ENCODE measurements at places on chromosomes 5 and 9.

DNA sequence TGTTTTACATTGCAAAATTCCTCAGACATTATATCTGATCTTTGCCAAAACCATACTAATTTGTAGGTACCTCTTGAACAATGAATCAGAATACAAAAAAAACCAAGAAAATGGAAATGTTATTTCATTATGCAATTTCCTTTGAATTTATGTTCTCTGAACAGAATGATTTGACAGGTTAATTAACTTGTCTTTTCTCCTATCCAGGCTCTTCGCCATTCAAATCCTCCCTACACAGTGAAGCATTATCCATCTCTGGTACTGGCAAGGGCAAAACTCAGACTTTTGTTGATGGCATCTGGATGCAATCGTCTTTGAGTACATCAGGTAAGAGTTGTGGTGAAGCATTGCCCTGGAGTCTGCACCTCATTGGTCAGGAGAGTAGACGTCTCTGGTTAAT, 655.7 kb upstream of the ITGA1 start:
- DNase-seq = no peak

- DNase-seq = no peak
These were observed 307.6 kb downstream of the PJA2 start for GRCh38 chr5:109102096-109102690.

- DNase-seq = no peak
These were observed 13.6 kb downstream of the NR2F1-AS1 start for GRCh38 chr5:93567424-93567823.

DNA sequence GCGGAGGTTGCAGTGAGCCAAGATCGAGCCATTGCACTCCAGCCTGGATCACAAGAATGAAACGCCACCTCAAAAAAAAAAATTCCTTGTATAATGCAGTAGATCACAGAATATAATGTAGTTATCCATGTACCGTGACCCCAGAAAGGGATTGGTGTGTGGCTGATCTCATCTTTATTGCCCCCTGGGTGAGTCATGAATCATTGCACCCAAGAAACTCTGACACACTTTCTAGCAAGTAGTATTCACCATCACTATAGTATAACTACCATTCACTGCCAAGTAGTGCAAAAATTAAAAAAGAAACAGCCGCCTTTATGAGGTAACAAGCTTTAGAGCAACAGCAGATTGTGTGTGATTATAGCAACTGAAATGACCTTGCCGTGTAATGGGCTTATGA, 23.7 kb upstream of the ANKH start:
- DNase-seq = peak; percentile 78

- no peak for DNase-seq
These were observed 266.1 kb upstream of the MAP3K1 start for GRCh38 chr5:56549096-56549886.

DNA sequence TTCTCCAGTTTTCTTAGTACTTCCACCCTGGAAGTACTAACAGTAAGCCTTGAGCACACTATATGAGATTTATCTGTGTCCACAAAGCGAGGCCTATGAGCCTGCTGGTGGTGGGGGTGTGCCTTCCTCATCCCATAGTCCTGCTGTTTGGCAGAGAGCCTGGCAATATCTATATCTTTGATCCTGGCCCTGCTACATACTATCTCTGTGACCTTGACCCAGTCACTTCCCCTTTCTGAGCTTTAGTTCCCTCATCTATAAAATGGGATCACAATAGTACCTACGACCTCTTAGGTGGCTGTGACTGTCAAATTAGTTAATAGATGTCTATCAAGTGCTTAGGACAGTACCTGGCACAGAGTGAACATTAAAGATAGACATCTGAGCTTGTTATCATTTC, 114.6 kb upstream of the SAP30L start:
- no peak for DNase-seq

DNA sequence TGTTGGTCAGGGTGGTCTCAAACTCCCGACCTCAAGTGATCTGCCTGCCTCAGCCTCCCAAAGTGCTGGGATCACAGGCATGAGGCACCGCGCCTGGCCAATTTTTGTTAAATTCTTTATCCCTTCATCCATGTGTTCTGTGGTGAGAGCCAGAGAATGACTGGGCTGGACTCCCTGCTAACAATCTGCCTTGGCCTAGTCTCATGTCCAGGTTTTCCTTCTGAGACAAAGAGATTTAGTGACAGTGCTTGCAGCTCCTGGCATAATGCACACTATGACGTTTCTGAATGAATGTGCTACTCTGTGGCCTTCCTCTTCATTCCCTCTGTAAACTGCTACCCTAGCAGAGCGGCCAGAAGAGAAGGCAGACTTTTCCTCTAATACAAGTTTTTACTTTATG, 79.3 kb downstream of the FOXD1 start:
- DNase-seq = no peak

- peak; percentile 90 for DNase-seq
These were observed 12.4 kb upstream of the NFIB start for GRCh38 chr9:14326264-14326826.

GRCh38 chr5:95823738-95824609, 1.4 kb upstream of the GLRX start:
- peak; percentile 88 for DNase-seq

GRCh38 chr5:139862313-139862712, 66.7 kb downstream of the PSD2 start:
- DNase-seq = no peak

DNA sequence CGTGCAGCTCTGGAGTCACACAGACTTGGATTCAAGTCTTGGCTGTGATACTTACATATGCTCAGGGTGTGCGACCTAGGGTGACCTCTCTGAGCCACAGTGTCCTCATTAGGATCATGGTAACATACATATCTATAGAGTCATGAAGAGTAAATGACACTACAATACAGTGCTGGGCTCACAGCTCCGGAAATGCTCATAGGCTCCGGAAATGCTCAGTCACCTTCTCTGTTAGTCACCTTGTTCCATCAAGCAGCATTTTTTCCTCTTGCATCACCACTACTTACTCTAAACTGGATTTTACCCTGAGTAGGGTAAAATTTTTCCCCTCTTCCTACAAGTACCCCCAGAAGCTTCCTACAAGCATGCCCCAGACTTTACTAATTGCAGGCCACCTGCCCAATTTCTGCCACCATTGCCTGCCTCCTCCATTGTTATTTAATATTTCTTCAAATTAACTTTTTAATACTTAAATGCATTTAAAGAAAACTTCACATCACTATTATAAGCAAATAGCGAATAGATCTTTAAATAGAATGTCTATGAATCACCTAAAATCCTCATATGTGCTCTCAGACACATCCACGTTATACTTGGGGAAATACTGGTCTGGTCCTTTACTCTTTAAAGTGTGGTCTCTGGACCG, 147.6 kb upstream of the SPRY4 start:
- peak; percentile 98 for DNase-seq

DNA sequence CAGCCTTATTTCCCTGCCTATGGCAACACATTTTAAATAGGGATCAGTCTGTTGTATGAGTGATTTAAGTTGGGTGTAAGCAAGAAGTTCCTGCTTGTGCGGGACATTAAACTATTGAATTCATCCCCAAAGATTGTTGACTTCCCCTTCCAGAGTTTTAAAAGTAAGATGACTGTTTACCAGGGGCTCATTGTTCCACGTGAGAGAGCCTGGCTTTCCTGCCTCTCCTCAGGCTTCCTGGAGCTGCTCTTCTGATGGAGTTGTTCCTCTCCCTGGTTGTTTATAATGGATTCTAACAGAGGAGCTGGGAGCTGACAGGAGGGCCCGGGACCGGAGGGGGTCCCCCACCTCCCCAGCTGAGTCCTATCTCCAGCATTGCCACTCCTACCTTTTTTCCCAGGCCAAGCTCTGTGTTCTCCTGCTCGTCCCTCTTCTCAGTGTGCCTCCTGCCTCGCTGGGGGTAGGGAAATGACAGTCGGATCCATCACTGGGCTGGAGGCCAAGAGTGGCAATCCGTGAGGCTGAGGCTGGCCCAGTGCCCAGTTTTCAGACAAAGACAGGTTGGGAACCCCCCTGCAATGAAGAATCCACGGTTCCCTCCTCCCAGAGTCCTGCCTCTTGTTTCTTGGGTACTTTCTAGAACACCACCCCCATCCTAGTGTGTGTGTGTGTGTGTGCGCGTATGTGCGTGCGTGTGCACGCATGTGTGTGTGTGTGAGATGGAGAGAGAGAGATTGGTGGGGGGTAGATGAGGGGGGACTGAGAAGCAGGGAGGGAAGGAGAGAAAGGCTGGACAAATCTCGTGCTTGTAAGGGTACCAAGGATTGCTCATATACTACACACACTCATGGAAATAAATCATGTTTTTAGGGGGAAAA, 123.7 kb upstream of the NFIB start:
- no peak for DNase-seq

DNA sequence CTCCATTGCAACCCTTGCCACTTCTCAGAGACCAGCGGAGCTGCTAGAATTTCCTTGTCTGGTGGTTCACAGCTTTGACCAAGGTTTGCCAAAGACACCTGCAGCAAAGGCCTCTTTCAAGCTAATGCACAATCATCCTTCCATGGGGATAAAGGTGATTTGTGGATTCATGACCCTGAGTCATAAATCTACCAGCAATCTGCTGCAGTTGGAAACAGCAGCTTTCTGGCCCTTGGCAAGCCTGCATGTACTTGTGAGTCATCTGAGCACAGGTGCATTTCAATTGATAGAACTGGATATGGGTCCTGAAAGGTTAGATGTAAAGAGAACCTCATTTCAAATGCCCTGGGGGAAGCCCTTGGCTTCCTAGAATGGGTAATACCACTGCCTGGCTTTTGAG, 21.6 kb upstream of the TCF7 start:
- peak; percentile 91 for DNase-seq

DNA sequence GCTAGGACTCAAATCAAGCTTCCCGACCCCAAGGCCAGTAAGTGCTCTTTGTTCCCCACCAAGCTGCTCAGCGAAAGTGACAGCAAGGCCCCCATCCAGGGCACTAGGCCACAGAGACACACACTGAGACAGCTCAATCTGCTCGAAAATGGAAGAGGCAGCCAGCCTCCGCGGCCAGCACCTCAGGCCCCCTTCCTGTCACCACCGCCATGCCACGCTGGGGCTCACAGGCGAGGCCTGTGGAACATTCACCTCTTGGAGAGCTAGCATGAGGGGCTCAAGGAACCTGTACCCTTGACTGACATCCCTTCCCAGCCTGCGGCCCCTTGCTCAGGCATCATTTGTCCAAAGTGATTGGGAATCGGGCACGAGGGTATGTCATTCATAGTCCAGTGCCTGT, 71.4 kb downstream of the PAX5 start:
- DNase-seq = no peak

- no peak for DNase-seq
These were observed 135.1 kb upstream of the EFNA5 start for GRCh38 chr5:107805824-107806223.

GRCh38 chr5:171634511-171634910, 151.1 kb upstream of the SMIM23 start:
- no peak for DNase-seq

GRCh38 chr9:137705443-137705863, 86.6 kb downstream of the EHMT1 start:
- DNase-seq = no peak

- DNase-seq = no peak
These were observed 87.0 kb downstream of the SLF1 start for GRCh38 chr5:94705427-94705826.

- no peak for DNase-seq
These were observed 165.8 kb downstream of the SEMA5A start for GRCh38 chr5:9380109-9380508.

DNA sequence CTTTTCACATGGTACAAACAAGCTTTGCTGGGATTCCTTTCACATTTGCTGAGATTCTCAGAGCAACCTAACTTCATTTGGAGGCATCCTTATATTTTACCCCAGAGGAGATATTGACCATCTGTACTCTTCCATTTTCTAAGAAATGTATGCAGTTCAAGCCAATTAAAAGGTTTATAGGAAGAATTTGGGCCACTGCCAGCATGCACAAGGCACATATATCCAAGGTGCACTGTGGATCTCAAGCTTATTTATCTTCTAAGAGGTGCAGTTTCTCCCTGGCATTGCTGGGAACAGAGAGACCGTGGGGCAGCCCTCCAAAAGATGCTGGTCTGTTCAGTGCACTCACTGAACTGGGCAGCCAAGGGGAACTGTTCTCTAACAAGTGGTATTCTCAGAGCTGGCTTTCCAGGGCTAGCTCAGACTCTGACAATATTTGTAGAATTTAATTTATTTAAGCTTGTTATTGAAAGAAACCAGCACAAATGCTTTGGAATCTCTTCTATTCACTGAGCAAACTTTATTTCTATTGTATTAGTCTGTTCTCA, 213.3 kb downstream of the TENT4A start:
- DNase-seq = no peak

GRCh38 chr5:126499853-126500342, 76.7 kb downstream of the GRAMD2B start:
- peak; percentile 20 for DNase-seq

- DNase-seq = no peak
These were observed 58.2 kb downstream of the PHF2 start for GRCh38 chr9:93634311-93635185.

- DNase-seq = no peak
These were observed 15.1 kb downstream of the OTULIN start for GRCh38 chr5:14679595-14679994.

DNA sequence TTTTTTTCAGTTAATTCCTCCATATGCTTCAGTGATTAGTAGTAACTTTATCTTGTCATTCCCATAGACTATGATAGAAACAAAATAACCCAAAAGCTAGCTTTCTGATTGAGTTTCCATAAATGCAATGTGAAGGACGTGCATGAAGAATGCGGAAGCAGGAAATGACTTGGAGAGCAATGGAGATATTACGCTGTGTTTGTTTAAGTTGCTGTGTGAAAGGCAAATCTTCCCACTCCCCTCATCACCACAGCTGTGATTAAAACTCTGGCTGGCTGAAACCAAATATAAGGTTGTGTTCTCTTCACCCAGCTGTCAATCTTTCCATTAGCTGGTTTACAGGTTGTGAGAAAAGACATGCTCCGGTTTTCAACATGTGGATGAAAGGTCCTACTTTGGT, 83.9 kb downstream of the NR2F1-AS1 start:
- DNase-seq = no peak

GRCh38 chr9:76459694-76460635, 983 bp downstream of the GCNT1 start:
- peak; percentile 71 for DNase-seq

- no peak for DNase-seq
These were observed 14.0 kb upstream of the CREBRF start for GRCh38 chr5:173041881-173042762.

Measured in SW480 (cell line).